HFFc6 (cell line): ENCODE measurements at places on chromosomes 4 and X.

- DNase-seq = no peak
Measured at GRCh38 chrX:138487866-138488265, 223.7 kb downstream of the FGF13 start.

DNA sequence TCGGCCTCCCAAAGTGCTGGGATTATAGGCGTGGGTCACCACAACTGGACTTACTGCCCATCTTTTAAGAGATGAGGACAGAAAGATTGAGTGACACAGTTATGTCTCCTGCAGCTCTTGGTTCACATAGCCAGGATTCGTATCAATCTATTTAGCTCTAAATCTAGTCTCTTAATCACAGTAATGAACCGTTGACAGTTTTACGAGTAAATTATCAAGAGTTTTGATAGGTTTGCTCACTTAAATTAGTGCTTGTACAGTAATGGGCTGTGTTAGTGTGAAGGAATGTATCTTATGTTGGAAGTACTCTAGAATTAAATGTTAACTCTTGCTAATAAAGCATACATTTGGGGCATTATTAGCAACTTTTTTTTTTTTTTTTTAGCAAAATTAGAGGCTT, 105.7 kb downstream of the PTTG2 start:
- no peak for DNase-seq

GRCh38 chrX:85024562-85024961, 20.9 kb downstream of the APOOL start:
- DNase-seq = no peak

- no peak for DNase-seq
Measured at GRCh38 chr4:1670279-1670678, 13.8 kb downstream of the FAM53A start.

DNA sequence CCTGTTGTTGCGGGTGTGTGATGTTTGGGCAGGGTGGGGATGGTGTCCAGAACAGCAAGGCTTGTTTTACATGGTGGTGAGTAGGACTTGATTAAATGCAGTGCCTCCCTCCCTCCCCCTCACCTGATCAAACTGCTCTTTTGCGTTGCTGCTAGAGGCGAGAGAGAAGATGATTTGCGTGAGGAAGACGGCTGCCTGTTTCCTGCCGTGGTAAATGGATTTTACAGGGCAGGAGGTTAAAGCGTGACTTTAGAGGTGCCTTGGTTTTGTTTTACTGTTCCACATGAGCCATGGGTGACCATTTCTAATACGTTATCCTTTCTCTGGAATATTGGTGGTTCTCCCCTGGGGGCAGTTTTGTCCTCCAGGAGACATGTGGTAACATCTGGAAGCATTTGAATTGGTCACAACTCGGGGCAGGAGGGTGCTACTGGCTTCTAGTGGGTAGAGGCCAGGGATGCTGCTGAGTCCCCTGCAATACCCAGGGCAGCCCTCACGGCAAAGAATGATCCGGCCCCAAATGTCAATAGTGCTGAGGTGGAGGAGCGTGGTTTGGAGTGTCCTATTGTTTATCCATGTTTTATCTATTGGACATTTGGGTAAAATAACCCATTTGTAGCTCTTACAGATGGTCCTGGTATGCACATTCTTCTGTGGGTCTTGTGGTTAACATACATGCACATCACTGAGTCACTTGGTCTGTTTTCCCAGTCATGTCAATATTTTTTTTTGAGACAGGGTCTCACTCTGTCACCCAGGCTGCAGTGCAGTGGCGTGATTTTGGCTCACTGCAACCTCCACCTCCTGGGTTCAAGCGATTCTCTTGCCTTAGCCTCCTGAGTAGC, 73.7 kb downstream of the SHROOM2 start:
- peak; percentile 21 for DNase-seq

DNA sequence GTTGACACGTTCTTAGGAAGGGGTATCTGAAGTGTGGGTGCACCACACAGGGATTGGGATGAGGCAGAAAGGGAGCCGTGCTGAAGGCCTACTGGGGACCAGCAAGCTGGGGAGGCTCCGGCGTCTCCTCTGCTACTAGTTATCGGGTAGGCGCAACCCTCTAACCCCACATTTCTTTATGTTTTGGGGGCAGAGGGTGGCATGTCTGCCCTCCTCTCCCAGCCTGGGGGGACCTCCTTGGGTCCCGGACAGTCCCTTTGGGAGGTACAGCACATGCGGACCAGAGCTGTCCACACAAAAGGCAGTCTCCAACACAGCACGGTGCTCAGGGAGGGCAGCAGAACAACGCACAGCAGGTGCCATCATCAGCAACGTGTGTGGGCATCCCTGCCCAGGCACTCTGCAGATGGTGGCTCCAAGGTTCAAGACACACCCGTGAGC, 33.2 kb downstream of the WDR1 start:
- no peak for DNase-seq

DNA sequence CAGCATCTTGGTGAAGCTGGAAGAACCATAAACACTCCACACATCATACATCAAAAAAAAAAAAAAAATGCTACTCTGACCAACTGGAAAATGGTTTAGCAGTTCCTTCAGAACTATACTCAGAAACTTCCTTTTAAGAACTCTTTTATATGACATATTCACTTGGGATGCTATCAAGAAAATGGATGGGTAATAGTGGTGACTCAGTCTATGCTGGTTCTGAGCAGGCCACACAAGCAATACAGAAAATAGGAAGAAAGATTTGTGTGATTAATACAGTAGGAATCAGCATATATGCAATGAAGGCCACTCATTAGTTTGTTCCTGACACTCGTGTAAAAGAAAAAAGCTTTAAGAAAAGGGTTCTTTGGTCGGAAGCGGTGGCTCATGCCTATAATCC, 123.5 kb upstream of the FAT4 start:
- peak; percentile 81 for DNase-seq
